ENCODE measurements at places on chromosomes 1 and 21. TPM values are rescaled to one million over a fixed set of nuclear protein-coding genes. Genes with fewer than 3 reads are reported as not detected.

The SHISA4 gene
- 20.9 TPM for total RNA-seq

The TYW3 gene
- 19.6 TPM for total RNA-seq

The CLDN14 gene
- 0.27 TPM for total RNA-seq

The CYP4A22 gene
- not detected for total RNA-seq

The RPTN gene
- total RNA-seq: not detected

The LIPI gene
- not detected for total RNA-seq

The MROH9 gene
- 0.27 TPM for total RNA-seq

- no peak for DNase-seq
Observed at GRCh38 chr1:13892198-13892597, 192.2 kb downstream of the PRDM2 start.

DNA sequence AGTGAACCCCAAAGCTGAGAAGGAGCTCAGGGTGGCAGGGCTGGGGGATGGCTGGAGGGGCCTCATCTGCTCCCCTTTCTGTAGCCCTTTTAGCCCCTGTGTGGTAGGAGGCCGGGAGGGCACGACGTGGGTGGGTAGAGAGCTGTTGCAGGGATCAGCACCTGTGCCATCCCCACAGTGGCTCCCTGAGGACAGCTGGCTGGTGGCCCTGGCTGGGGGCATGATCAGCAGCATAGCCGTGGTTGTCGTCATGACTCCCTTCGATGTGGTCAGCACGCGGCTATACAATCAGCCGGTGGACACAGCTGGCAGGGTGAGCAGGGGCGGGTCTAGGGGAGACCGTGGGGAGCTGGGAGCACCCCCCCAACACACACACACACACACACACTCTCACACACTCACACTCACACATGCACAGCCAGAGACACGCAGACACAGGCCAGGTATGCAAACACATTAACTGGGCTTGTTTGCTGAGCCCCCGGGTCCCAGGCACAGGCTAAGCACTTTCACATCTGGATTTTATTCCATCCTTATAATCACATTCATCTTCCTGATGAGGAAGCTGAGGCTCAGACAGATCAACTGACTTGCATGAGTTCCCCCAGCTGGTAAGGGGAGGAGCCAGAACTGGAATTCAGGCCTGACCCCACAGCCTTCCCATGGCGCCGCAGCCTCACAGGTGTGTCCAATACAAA, 2.5 kb downstream of the SLC25A34 start:
- no peak for DNase-seq

GRCh38 chr1:63328781-63329180, 6.4 kb downstream of the FOXD3 start:
- DNase-seq: no peak

- DNase-seq: no peak
Observed at GRCh38 chr21:20026543-20026942, 971.7 kb upstream of the NCAM2 start.

DNA sequence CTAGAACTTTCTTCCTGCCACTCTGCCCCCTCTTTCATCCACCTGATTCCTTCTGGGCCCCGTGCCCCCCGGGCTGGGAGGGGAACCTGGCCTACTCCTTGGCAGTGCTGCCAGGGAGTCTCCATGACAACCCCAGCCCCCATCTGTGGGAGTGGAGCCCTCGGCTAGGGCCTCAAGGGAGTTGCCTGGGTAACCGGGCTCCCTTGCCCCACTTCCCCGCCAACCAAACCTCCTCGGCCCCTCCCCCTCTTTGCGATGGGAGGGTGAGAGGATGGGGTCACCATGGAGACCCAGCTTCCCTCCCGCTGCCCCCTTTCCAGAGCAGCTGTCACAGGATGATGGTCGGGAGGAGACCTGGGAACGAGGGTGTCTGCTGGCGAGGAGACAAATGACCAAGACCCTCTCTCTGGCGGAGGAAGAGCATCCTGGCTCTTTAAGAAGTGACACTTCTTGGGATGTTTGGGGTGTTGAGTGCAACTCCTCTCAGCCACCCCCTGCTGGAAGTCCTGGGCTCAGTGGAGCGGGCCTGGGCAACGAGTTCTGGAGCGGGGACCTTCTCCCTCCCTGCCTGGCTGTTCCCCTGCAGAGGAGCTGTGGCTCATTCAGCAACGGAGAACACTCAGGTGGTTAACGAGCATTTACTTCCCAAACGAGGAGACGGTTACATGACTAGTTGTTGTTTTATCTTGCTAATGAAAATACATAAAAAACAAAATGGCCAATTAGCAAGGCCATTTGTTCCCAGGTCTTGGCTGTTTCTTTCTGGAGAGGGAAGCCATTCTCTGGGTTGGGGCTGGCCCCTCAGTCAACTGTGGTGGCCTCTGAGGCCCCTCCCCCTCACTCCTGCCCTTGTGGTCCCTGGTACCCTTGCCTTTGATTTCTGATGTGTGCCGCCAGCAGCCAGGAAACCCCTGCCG, 82.8 kb downstream of the UBIAD1 start:
- DNase-seq: no peak

- DNase-seq: no peak
Observed at GRCh38 chr1:16151196-16151994, 4.5 kb downstream of the EPHA2 start.

- no peak for DNase-seq
Observed at GRCh38 chr21:31022306-31022705, 16.0 kb downstream of the KRTAP19-8 start.

DNA sequence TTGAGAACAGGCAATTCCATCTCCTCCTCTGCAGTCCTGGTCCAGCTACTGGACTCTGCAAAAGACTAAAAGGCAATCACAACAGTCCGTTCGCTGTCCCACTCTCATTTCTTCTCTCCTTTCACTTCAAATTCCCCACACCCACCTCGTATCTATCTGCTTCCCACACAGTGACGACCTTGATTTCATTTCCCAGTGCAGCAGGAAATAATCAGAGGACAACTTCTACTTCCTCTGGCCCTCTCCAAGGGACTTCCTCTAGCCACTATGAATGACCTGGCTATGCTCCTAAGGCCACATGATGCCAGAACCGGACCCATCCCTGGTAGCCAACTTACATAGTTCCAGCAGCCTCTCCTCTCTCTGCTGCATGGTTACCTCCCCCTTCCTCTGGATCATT, 8.0 kb downstream of the NOL9 start:
- no peak for DNase-seq

- DNase-seq: no peak
Observed at GRCh38 chr1:221099747-221100595, 220.7 kb downstream of the HLX start.

GRCh38 chr1:78141531-78142231, 95.9 kb downstream of the GIPC2 start:
- no peak for DNase-seq

GRCh38 chr1:160577671-160578070, 1.6 kb downstream of the CD84 start:
- no peak for DNase-seq

DNA sequence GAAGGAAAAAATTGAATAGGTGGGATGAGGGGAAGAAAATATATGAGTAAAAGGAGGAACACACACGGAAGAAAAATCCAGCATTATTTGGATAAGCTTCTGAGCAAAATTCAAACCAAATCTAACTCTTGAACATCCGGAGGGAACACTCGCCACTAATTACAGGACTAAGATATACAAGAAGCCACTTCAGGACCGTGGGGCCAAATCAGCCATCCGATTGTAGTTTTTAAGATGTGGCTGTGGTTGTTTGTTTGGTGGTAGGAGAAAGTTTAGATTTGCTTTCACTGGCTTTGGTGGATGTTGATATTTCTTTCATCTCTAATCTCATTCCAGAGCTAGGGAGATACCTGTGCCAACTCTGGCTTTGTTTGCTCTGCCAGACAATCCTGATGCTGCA, 43.7 kb upstream of the ADAMTS1 start:
- DNase-seq: no peak

DNA sequence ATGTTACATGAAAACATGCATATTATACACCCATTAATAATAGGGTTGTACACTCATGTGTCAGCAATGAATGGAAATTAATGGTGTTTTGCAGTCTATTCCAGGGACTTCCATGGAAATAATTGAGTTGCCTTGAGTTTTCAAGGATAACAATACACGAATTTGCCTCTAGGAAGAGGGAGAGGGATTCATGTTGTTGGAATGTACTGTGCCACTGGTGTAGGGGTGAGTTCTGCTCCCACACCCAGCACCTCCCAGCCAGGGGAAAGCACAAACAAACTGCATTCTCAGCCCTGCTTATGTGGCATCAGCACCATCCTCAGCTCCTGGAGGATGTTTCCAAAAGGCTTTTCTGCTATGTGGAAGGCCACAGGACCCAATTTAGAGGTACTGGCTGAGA, 57.8 kb downstream of the BCAR3 start:
- DNase-seq: peak; percentile 80

DNA sequence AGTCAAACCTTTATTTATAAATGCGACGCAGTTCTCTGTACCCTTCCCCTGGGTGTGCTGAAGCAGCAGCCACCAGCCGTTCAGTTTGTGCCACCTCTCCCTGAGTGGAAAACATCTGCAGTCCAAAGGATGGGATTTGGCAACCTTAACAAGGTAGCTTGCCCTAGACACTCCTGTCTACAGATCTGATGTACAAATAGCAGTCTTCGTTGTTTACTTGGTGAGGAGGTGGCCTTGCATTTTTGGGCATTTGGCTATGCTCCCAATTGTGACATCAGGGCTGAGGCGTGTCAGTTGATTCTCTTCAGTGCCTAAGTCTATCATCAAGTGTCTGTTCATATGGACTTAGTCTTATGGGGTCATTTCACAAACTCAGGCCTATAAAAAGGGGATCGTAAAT, 59.8 kb downstream of the KDM1A start:
- no peak for DNase-seq

DNA sequence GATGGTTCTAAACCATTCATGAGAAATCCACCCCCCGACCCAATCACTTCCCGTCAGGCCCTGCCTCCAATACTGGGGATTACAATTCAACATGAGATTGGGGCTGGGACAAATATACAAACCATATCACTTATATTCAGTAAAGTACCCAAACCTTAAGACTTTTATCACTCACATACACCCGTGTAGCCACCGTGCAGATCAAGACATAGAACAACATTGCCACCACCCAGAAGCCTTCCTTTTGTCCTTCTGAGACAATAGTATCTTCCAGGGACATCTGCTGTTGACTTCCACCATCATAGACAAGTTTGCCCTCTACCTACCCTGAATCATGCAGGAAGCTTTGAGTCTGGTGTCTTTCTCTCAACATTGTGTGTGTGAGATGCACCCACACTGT, 37.5 kb downstream of the CLIC6 start:
- no peak for DNase-seq

DNA sequence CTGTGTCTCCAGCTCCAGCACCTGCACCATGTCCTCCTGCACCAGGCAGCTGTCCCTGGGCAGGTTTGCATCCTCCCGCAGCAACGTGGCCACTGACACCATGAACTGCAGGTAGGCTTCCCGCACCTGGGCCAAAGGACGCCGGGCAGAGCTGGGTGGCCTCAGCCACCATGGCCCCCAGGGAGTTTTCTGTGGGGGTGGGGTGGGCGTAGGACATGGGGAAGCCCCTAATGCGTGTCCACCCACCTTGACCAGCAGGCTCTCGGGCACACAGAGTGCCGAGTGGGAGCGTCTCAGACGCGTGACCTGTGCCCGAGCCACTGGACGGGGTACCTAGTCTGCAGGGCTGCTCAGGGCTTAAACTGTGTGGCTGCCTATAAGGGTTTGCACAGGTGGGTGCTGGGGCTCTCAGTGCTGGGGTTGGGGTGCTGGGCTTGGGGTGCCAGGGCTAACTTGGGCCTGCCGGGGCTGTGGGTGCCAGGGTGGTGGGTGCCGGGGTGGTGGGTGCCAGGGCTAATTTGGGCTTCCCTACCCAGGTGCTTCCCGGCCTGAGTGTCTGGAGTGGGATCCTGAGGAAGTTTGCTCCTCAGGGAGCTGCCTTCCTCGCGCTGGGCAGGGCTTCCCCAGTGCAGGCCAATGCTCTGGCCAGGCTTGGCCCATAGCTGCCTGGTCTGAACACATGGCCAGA, 17.7 kb downstream of the PRXL2B start:
- no peak for DNase-seq

DNA sequence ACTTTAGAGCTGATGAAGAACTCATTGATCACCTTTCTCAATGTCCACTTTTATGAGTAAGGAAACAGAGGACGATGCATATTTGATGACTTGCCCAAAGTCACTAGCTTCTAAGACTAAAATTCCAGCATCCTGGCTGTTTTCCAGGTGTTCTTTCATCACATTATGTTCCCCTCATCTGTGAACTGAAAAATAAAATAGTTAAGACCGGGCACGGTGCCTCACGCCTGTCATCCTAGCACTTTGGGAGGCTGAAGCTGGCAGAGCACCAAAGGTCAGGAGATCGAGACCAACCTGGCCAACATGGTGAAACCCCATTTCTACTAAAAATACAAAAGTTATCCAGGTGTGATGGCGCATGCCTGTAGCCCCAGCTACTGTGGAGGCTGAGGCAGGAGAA, 297.5 kb downstream of the DUSP10 start:
- DNase-seq: peak; percentile 47

DNA sequence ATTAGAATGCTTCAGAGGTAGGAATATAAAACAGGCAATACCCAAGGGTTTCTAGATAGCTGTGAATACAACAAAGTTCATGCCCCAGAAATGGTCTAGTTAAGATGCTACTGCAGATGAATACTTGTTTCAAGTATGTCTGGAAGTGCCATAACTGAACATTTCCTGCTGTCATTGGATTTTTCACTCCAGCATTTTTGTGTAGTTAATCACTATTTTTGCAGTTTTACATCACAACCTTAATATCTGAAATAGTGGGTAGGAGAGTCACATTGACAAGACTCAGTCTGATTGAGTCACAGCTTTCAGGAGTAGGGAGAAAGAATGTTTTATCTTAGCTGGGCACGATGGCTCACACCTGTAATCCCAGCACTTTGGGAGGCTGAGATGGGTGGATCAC, 126.4 kb upstream of the C1orf21 start:
- peak; percentile 65 for DNase-seq

DNA sequence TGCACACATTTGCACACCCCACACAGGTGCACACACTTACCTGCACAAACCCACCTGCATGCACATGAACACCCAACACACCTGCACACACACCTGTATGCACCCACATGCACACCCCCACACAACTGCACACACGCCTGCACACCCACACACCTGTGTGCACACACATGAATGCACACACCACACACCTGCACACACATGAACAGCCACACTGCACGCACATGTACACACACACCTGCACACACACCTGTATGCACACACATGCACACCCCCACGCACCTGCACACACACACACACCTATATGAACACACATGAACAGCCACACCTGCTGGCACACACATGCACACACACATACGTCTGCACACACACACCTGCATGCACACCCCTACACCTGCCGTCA, 17.9 kb upstream of the TTC34 start:
- DNase-seq: no peak

- DNase-seq: peak; percentile 43
Observed at GRCh38 chr1:182723200-182723599, 38.8 kb upstream of the RGS8 start.

DNA sequence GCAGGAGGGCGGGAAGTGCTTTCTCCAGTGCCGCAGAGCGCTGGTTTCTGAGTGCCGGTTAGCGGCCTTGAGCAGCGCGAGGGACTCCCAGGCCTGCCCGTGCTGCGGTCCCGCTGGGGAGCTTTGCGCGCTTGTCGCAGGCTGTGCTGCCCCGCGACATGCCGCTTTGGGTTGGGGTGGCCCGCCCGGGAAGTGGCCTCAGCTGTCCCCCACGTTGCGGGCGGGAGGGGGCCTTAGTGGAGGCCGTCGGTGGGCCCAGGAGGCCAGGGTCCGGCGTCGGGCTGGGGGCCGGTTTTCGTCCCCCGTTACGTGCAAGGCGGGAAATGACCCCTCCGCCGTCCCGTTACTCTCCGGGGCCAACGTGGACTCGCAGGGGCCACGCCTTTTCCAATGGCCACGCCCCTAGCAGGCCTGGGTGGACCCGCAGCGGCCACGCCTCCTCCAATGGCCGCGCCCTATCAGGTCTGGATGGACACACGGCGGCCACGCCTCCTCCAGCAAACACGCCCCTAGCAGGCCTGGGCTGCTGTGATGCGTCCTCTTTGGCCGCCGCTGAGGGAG, 977 bp upstream of the C1orf174 start:
- peak; percentile 92 for DNase-seq

All from fibroblast of the aortic adventitia (primary cell).